HCT116 (cell line): ENCODE measurements at places on chromosomes 2 and 18.

DNA sequence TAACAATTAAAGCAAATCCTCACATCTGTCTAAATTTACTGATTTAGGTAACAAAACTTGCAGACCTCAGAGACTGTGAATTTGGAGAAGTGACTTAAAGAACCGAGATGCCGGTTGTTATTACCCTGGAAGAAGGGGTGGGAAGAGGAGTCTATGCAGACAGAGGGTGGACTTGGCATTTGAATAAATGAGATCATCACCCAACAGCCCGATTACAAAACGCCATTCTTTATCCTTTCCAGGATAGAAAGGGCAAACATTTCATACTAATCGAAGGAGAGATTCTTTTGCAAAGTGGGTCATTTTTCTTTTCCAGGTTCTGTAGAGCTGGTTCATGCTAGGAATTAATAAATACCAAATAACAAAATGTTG, 73.1 kb upstream of the TPO start:
- no peak for DNase-seq

DNA sequence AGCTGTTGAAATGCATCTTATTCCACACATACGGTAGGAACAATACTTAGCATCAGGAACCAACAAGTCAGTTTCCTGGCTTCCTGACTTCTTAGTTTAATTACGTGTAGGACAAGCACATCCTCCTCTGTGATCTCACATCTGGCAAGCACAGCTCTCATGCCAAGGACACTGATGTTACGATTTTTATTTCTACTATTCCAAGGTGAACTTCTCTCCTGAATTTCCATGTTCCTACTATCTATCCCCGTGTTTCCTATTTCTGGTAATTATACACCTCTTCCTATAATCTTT, 374.0 kb downstream of the NCKAP5 start:
- DNase-seq = no peak

- peak; percentile 35 for DNase-seq
Observed at GRCh38 chr2:201795607-201796477, 10.5 kb upstream of the CDK15 start.

- no peak for DNase-seq
Observed at GRCh38 chr18:75475228-75475627, 47.7 kb upstream of the SMIM21 start.

- DNase-seq = no peak
Observed at GRCh38 chr18:38693104-38693503, 1127.5 kb upstream of the CELF4 start.
